ENCODE measurements at places on chromosomes 3 and 15.

DNA sequence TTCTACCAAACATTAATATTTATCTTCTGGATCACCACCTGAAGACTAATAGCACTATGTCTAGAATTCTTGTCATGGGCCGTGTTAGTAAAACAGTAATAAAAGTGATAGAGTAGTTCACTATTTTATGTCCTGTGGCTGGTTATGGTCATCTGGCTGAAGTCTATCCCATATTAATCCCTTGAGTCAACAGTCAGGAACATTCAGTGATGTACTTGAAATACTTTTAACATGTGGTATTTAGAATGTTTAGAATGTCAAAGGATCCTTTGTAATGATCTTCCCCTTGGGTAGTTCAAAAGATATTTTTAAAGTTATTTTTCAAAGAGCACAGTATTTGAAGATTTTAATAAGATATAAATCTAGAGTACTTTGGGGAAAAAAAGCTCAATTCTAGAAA, 117.0 kb downstream of the MBNL1 start:
- no peak for DNase-seq

GRCh38 chr3:72483554-72484104, 364.6 kb downstream of the SHQ1 start:
- no peak for DNase-seq

DNA sequence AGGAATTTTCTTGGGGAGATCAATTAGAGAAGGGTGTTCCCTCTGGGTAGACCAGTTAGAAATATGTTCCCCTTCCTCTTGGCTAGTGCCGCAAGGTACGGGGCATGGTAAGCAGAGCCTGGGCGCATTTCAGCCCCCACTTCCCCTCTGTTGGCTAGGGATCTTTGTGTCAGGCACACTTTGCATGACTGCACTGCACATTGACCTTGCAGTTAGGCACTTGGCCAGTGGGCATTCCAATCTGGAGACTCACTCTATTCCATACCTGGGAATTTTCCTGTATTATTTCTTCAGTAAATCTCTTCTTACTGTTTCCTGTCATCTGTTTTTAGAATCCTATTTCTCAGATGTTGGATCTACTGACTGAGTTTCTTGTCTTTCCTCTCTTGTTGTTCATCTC, 30.0 kb upstream of the CACNA1D start:
- no peak for DNase-seq

- no peak for DNase-seq
Measured at GRCh38 chr3:173970281-173970680, 572.7 kb downstream of the NLGN1 start.

DNA sequence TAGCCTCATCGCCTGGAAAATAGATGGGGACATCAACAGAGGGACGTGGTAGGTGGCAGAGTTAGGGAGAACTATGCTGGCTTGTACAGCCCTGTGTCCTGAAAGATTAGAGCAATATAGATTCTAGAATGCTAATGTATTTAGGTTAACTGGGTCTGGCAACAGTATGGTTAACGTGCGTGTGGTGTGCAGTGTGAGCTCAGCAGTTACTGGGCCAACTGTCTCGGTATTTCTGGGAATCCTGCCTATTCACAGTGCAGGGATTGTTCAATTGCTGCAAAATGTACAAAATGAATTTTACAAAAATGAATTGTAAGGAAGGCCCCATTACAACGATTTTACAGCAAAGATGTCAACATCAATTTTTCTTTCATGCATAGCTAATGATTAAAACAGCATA, 20.6 kb downstream of the MEIS2 start:
- DNase-seq, result no peak

DNA sequence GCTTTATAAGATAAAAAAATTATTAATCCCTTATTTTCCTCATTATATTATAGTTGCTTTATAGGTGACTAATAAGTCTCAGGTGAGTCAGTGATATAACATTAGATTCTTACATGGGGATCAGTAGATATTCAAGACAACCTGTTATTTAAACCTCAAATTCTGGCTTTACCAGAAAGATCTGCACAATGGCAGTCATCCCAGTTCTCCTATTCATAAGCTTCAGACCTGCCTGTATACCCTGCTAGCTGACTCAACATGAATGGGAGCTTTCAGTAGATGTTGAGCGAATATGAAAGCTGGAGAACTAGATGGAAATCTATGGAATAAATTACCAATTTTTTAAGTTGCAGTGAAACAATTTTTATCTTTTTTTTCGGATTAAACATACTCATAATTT, 20.5 kb upstream of the CCDC54 start:
- no peak for DNase-seq

DNA sequence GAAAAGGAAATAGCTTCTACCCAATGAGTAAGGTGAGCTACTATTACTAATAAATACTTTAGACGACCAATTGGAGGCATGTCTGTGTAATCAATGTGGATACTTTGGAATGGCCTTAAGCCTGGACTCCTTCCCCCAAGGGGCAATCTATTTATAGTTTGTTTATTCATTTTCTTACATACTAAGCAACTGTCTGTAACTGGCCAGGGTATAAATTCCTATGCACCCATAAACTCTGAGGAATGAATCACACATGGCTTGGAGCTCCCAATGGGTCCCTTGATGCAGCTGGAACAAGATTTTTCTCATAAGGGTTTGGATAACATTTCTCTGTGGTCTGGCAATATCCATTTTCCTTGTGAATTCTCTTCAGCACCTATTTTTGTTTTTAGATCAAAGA, 506.8 kb downstream of the EDEM1 start:
- no peak for DNase-seq

DNA sequence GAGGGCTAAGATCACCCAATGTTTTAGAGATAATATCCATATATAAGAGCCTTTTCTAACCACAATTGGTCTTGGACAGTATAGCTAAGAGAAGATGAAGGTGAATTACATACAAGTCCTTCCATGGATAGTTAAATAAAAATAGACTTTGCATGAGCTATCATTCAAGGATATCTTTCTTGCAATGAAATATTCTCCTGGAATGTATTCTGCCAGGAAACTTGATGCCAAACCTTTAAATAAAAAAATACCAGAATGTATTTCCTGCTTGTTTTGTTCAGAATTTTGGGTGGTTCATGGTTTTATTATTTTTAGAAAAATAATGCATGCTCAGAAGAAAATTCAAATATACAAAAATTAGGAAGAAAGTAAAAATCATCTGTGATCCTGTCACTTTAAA, 88.8 kb upstream of the PPIB start:
- DNase-seq, result no peak

GRCh38 chr15:93359425-93360131, 270.6 kb upstream of the RGMA start:
- DNase-seq, result no peak
